ENCODE measurements at places on chromosomes 11 and 22.

GRCh38 chr11:94181943-94182342 lies 53.3 kb downstream of the PANX1 start:
- DNase-seq, result no peak

- no peak for DNase-seq
Measured at GRCh38 chr11:64316672-64317324, 561 bp downstream of the TRMT112 start.

GRCh38 chr11:96095884-96096303 lies 172.0 kb upstream of the MTMR2 start:
- DNase-seq, result no peak

GRCh38 chr11:60164550-60165075 lies 18.3 kb downstream of the MS4A6A start:
- DNase-seq, result no peak

GRCh38 chr11:64609436-64610047 lies 18.5 kb downstream of the SLC22A12 start:
- DNase-seq, result no peak

DNA sequence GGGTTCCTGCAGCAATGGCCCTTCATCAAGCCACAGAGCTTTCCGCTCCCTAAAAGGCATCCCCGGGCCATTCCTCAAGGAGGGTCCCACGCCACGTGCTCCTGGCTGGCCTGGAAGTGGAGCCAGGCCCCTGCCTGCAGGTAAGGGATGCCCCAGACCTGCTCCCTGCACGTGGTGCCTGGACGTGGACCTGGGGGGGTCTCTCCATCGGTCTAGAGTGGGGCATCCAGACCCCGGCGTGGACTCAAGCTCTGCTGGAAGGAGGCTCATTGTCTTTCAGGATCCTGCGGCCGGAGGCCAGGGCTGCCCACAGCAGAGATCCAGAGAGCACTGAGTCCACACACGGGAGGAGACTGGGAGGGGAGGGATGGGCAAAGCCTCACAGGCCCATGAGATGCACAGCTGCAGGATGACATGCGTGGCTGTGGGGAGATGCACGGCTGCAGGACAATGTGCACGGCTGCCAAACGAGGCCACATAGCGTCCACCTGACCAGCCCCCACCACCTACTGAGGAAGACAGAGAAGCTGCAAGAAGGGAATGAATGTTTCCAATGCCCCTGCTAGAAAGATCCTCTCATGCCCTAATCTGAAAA lies 236.7 kb downstream of the BRD1 start:
- DNase-seq, result no peak

DNA sequence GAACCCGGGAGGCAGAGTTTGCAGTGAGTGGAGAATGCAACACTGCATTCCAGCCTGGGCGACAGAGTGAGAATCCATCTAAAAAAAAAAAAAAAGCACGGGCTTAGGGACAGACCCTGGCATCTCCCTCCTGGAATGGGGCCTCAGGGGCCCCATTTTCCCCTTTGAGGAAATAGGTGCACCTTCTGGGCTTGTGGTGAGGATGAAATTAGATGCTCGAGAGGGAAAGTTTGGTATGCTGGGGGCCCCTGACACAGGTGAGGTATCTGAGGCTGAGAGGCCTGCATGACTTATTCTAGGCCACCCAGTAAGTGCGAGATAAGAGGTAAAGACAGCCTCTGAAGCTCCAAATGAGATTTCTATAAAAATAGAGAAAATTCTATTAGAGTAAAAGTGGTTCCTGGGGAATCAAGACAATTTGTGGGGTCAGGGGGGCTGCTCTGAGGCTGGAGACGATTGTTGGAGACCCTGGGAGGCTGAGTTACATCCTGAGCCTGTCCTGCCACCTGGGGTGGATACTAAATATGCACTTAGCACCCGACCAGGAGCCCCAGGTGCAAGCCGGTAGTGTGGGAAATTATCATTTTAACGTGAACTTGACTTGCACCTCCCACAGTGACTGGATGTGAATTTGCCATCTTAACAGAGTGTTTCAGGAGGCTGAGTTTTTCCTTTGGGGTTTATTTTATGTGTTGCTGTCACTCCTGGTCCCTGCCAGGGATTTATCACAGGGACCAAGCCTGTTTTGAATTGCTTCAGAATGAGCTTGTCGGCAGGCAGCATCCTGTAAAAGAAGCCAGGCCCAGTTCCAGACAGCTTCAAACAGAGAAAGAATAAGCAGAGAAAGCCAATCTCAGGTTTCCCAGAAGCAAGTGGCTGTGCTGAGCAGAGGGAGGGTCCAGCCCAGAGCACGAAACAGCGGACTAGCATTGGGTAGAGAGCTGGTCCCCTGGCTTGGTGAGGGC lies 48.4 kb upstream of the TSKU start:
- DNase-seq, result no peak

- no peak for DNase-seq
Measured at GRCh38 chr11:30333405-30333804, 10.5 kb downstream of the ARL14EP start.

GRCh38 chr11:3969613-3970012 lies 114.1 kb downstream of the STIM1 start:
- DNase-seq, result no peak

DNA sequence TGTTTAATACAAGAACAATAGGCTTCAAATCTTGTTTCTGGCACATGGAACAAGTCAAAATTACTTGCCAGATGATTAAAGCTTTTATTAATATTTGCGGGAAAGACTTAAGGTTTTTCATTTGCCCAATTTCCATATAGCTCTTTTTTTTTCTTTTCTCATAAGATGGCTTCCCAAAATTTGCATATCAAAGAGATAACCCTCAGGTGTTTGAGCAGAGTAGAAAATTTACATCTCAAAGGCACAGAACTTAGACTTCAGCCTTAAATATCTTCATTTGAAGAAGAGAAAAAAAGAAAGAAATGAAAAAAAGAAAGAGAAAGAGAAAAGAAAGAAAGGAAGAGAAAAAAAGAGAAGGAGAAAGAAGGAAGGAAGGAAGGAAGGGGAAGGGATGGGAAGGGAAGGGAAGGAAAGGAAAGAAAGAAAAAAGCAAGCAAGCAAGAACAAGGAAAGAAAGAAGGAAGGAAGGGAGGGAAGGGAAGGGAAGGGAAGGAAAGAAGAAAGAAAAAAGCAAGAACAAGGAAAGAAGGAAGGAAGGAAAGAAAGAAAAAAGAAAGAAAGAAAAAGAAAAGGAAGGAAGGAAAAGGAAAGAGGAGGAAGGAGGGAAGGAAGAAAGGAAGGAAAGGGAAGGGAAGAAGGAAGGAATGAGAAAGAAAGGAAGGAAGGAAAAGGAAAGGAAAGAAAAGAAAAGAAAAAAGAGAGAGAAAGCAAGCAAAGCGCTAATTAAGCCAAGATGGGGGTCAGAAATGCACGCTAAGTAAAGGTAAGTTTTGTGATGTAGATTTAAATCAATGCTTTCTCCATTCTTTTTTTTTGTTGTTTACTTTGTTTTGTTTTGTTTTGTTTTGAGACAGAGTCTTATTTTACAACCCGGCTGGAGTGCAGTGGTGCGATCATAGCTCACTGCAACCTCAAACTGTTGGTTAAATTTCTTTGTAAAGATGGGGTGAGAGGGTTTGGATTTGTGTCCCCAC lies 20.2 kb upstream of the IFITM3 start:
- no peak for DNase-seq

DNA sequence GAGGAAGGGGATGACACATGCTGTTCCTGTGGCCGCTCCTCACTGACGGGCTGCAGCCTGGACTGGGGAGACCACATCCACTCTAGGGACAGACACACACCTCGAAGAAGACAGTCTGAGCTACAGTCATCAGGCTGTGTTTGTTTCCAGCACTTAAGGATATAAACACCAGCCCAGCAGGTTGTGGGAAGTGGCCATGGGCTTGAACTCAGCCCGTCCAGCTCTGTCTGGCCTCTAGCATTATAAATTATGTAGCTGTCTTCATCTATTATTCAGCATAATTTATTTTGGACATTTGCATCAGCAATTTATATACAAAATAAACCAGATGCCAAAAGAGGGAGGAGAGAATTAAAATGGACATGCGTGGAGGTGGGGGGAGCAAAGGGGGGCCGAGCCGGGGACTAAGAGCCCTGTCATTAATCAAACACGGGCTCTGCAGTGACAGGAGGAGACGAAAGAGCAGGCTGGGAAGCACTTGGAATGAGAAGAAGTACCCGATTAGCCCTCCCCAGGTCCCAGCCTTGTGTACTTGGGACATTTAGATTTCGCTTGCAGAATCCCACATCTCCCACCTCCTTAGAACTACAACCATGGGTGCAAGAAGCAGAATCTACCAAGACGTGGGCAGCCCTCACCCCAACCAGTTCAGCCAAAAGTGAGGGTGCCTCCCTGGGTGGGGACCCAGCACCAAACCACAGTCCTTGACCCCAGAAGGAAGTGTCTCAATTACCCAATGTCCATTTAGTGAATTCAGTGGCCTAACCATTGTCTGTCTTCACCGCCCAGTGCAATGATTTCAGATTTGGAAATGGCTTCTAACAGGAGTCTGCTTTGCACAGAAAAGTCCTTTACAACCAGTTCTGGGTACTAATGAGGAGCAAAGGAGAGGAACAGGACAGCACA lies 309.6 kb downstream of the OPCML start:
- no peak for DNase-seq

DNA sequence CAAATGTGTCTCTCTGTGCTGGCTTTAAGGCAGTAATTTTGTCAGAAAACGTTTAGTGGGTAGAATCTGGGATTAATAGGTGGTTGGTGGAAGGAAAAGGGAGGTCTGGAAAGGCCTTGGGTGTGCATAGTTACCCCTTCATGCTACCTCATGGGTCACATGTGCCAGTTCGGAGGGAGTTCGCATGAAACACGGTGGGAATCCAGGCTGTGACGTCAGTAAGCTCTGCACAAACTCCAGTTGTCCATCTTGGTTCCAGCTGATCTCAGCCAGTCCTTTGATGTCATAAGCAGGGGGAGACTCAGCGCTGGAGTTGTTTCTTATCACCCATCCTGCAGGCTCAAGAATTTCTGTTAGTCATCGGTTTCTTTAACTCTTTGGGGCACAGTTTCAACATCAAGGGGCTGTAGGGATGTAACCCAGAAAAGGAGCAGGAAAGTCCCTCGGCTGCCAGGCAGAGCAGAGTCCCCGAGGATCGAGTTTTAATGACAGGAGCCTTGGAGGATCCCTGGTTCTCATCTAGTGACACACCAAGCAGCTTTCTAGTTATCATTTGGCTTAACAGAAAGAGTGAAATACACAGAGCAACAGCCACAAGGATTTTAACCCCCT lies 28.9 kb downstream of the MOV10L1 start:
- no peak for DNase-seq

DNA sequence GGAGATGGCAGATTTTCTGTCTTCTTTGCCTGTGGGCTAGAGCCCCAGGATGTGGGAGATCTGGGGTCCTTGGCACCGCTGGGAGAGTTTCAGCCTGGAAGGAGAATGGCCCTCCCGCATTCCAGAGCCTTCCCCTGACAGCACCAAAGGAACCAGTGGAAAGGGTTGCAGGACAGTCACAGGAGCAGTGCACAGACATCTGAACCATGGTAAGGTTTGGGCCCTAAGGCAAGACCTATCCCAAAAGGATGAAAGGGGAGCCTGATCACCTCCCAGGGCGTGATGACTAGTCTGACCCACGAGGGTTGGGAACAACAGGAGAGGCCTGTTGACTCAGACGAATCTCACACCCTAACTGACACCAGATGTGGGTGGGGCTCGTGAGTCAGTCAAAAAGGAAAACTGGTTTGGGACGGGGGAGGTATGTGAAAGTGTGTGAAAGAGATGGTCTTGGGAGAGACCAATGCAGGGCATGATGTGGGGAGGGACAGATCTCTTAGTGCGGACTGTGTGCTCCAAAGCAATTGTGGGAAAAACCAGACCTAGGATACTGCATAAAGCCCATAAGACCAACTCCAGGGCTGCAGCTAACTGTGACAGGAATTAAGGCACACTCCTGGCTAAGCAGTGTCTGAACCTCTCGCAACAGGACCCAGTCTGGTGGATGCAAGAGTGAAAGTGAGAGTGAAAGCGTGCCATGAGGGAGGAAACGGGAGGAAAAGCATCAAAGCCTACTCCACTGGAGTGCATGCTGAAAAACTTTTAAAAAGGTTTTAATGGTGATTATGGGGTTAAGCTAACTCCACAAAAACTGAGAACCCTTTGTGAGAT lies 39.1 kb upstream of the GLYAT start:
- no peak for DNase-seq

DNA sequence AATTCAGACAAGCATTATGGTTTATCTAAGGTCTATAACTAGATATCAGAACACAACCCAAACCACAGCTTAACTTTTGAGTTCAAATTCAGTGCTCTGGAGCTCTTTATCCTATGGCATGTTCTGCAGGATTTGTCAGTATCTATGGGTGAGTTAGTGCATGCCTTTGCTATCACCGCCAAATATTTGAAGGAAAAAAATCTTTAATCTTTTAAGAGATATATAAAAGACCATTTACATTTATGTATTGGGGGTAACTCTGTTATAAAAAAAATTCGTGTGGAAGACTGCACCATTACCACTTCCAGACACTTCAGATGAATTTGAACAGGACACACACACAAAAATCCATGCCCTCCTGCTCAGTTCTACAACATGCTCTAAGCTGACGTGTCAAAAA lies 313.5 kb upstream of the CHORDC1 start:
- DNase-seq, result no peak

GRCh38 chr11:24348908-24349307 lies 147.9 kb upstream of the LUZP2 start:
- DNase-seq, result no peak

DNA sequence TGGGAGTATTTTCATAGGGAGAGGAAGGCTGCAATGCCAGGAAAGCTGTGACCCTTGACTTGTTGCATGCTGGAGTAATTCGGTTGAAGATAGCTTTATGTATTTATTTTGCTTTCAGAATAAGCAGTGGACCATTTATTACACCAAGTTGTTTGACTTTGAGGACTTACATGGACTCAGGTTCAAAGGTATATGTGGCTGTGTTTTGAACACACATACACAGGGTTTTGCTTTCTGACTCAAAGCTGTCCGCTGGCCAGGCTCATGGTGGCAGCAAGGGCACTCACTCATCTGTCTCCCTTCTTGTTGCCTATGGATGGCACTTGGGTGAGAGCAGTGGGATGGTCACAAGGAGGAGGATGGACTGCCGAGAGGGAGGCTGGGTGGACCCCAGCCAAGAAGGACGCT lies 6.5 kb downstream of the TIMP3 start:
- DNase-seq, result no peak

GRCh38 chr11:22389526-22390282 lies 51.5 kb downstream of the SLC17A6 start:
- no peak for DNase-seq

DNA sequence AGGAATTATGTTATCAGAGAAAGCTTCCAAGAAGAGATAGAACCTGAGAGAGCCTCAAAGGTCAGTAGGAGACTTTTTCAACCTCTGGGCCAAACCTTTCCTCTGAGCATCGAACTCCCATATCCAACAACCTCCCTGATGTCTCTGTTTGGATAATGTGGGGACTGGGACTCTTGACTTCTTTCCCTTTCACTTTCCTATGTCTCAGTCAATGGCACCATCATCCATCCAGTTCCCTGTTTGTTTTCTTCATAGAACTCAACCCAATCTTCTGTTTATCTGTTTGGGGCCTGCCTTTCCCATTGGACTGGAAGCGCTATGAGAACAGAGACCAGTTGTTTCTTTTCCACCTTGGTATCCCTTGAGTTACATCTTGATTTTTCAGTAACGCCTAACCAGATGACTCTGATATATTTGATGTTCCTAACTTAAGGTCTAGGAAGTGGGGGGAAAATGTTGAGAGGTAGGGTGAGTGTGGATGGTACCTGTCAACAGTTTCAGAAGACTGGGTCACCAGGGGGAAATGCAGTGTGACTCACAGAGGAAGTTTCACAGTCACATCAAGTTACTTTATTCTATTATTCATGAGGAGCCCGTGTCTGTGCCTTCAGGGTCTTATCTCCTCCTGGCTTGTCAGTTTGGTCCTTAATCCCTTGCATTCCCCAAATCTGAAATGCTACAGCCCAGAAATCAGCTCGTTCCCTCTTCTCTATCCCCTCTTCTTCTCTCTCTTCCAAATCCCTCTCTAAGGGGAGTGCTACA lies 4.5 kb upstream of the KCNE3 start:
- no peak for DNase-seq

Data from central memory CD8-positive, alpha-beta T cell (primary cell).